ENCODE measurements at places on chromosomes 2 and 18.

DNA sequence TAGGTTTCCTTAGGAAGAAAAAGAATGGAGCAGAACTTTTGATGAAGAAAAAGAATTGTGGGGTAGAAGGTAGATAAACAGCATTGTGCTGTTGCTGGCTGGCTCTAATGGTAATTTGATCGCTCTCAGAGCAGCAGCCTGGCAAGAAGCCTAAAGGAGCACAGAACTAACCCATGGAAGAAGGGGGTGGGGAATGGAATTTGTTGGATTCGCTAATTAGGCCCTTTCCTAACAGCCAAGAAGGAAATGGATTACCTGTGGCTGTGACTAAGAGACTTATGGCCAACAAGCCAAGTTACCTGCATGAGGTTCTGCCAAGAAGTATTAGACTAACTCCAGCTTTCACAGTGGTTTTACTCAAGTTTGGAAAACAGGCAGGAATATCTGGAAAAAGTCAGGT, 210.6 kb downstream of the IKZF2 start:
- peak; percentile 36 for DNase-seq

DNA sequence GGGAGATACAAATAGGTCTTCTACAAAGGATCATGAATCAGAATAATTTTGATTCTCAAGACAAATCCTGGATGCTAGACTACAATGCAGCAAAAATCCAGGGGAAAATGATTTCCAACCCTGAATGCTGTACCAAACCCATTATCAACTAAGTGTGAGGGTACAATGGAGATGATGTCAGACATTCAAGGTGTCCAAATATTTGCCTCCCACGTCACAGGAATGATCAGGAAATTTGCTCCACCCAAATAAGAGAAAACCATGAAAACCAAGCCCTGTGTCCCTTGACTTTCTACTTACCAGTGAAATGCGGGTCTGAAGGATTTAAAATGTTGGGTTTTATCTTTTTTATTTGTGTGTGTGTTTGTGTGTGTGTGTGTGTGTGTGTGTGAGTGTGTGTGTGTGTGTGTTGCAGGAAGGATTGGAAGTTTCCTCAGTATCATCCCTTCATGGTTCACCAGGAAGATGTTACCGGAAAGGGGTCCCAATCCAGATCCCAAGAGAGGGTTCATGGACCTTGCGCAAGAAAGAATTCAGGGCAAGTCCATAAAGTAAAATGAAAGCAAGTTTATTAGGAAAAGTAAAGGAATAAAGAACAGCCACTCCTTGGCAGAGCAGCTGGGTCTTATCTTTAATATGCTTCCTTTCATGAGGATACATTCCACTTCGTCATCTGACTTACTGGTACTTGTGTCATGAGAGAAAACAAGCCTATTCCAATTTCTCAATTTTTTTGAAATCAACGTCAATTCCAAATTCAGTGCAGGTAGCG, 61.1 kb upstream of the ID2 start:
- DNase-seq = no peak

DNA sequence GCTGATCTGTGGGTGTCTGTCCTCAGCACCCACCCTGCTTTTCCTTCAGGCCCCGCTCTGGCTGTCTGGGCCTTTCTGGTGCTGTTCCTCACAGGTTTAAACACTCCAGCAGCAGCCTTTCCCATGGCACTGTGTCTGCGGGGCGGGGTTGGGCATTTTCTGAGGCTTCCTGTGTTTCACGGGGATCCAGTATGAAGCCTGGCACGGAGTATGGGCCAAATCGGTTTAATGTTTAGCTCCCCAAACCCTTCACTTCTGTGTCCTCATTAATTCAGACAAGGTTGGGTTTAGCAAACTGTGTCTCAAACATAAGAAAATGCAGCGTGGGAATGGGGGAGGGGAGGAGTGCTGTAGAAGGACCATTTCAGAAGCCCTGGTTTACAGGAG, 44.9 kb downstream of the HPCAL1 start:
- DNase-seq = no peak

DNA sequence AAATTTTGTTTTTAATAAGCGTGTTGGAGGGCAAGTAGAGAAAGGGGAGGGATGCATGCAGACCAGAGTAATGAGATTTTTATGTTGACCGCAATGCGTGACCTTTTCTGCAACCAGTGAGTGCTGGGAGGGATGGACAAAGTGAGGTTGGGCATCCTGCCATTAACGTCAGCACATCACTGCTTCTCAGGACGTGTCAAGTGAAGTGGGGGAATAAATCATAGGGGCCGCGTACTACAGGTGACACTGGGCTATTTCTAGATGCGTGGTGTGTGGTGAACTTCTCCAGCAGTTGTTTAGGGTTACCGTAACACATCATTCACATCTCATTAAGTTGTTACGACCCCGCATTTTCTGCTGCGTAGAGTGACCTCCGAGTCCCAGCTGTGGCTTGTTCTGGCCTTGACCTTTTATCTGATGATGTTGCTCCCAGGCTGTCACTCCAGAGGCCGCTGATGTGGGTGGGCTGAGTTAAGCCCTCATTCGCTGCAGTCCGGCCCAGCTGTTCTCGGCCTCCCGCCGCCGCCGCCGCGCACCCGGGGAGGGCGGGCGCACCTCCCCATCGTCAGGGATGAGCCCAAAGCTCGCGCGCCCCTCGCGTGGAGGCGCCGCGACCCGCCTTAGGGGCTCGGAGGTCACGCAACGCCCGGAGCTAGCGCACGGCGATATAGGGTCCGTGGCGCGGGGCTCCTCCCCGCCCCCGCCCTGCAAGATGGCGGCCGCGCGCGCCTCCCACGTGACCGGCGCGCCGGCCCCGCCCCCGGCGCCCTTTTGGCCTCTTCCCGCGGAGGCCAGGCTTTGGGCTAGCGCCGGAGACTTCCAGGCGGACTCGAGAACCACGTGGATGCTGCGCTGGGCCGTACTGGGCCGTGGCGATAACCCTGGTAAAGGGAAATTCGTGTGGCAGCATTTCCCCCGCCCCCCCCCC, 3.5 kb downstream of the ZCCHC2 start:
- DNase-seq = peak; percentile 64

DNA sequence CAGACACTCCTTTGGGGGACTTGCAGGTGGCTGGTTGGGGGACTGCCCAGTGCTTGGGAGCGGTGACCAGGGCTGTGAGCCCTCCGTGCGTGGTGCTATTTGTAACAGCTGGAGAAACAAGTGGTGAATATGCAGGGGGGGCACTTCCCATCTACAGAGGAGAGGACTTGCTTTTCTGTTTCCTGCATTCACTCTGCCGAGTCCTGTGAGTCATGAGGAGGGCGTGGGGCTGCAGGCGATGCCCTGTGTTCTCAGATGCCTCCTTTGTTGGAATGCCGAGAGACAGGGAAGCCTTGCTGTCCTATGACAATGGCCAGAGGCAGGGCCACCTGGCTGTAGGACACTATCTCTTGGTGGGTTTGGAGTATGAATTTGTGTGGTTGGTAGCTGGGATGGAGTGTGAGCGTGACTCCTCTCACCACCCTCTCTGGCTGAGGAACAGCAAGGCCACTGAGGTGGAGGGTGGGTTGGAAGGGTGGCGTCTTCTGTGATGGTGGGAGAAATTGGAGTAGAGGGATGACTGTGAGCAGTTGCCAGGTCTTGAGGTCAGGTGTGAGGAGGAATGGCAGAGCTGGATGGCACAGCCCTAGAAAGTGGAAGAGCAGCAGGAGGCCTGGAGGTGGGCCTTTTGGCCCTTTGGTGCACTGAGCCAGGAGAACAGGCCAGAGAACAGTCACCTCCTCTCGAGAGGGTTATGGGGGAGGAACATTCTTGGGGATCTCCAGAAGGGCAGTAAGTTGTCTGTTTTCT, 24.3 kb downstream of the FHOD3 start:
- DNase-seq = peak; percentile 35

- DNase-seq = no peak
Observed at GRCh38 chr18:1573732-1574131, 669.1 kb downstream of the ADCYAP1 start.

GRCh38 chr2:226478109-226478809, 321.4 kb downstream of the IRS1 start:
- DNase-seq = peak; percentile 86
